CD8-positive, alpha-beta T cell (primary cell): ENCODE measurements at places on chromosomes 7 and 10.

DNA sequence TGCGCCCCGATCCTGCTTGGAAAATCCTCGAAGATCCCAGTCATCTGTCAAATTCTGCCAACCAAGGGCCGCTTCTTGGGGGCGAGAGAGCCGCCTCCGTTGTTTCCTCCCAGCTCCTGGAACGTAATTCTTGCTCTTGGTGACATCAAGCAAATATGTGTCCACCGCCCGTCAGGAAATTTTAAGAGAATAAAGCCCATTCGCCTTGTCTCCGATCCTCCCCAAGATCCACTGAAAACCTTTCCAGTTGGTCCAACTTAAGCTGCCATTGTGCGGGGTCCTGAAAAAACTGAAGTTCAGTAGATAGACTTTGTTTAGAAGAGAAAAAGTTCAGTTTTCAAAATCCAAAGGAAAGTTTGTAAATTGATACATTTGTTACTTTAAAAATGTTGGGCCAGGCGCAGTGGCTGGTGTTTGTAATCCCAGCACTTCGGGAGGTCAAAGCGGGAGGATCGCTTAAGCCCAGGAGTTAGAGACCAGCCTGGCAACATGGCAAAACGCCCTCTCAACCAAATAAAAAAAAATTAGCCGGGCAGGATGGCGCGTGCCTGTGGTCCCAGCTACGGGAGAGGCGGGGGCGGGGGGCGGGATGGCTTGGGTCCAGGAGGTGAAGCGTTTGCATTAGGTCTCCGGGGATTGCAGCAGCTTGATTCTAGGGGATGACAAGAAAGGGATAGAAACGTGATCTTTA is 1.0 kb upstream of the ZNF800 start:
- peak; percentile 24 for DNase-seq

- DNase-seq, result no peak
These were observed 190.6 kb downstream of the HERPUD2 start for GRCh38 chr7:35504365-35504764.

DNA sequence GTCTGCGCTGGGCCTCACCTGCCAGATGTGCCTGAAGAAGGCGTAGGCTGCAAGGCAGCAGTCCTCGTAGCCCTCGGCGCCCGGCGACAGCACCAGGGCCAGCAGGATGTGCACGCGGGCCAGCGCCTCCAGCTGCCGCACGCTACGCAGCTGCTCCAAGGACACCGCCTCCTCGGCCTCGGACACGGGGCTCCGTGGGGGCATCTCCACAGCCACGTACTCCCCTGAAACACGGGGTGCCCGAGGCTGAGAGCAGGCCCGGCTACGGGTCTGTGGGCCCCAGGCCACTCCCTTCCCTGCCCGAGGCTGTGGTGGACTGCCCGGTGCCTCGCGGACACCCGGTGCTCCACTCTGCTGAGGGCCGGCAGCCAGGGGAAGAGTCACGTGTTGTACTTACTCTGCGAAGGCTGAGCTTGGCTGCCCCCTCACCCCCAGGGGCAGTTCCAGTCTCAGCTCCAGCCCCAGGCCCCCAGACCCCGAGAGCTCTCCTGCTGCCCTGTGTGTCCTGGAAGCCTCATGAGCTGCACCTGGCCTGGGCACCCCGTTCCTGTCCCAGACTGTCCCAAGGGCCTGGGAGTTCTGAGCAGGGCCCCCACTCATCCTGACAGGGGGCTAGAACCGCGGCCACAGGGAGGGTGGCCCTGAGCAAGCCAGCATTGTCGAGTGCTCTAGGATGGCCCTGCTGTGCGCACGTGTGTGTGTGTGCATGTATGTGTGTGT is 62.8 kb downstream of the CFAP46 start:
- DNase-seq, result no peak

DNA sequence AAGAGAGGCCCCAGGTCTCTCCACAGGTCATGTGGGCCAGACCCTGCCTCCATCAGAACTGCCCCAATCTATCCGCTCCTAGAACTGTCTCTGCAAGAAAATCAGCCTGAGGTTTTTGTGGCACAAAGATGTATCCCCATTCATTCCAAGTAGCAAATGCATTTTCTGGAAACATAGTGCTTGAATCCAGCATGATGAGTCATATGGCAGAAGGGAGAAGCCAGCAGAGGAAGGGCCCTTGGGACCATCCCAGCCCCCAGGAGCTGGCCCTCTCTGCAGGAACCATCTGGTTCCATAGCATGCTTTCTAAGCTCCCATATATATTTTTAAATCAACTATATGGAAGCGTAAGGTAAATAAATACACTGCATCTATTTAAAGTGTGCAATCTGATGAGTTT is 563.2 kb downstream of the GALNT17 start:
- no peak for DNase-seq

DNA sequence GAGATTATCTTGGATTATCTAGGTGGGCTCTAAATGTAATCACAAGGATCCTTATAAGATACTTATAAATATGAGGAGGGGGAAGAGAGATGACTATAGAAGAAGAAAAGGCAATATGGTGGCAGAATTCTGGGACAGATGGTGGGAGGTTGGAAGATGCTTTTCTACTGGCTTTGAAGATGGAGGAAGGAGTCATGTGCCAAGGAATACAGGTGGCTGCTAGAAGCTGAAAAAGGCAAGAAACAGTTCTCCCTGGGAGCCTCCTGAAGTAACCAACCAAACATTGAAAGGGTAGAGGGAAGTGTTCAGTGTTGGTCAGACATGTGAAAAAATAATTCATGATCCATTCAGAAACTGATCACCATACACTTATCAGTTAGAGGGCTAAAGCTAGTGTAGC is 213.3 kb downstream of the WDR11 start:
- no peak for DNase-seq

- no peak for DNase-seq
These were observed 41.5 kb downstream of the PSPH start for GRCh38 chr7:56009695-56010094.

DNA sequence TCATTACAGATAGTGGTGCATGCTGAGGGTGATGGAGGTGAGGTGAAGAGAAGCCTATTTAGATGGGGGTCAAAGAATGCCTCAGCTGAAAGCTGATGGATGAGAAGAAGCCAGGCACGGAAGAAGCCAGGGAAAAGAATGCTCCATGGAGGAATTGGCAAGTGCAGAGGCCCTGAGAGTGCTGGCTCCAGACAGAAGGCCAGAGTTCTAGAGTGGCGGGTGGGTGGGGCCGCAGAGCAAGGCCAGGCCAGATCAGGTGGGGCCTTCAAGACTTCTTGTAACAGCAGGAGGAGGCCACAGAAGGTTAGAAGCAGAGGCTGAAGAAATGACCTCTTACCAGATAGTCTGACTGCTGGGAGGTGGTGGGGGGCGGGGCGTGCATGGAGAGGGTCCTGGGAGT is 7.3 kb downstream of the EEPD1 start:
- no peak for DNase-seq

DNA sequence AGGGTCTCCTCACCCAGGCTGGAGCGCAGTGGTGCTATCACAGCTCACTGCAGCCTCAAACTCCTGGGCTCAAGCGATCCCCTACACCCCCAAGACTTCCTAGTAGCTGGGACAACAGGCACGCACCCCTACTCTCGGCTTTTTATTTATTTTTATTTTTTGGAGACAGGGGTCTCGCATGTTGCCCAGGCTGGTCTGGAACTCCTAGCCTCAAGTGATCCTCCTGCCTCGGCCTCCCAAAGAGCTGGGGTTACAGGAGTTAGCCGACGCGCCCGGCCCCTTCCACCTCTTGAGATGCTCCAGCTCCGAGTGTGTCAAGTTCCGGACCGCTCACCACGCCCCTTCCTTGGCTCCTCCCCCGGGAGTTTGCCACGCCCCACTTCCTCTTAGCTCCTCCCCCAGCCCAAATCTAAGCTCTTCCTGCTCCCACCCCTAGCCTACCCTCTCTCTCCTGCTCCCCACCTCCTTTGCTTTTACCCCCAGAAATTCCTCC is 6.3 kb downstream of the NAT16 start:
- peak; percentile 31 for DNase-seq

DNA sequence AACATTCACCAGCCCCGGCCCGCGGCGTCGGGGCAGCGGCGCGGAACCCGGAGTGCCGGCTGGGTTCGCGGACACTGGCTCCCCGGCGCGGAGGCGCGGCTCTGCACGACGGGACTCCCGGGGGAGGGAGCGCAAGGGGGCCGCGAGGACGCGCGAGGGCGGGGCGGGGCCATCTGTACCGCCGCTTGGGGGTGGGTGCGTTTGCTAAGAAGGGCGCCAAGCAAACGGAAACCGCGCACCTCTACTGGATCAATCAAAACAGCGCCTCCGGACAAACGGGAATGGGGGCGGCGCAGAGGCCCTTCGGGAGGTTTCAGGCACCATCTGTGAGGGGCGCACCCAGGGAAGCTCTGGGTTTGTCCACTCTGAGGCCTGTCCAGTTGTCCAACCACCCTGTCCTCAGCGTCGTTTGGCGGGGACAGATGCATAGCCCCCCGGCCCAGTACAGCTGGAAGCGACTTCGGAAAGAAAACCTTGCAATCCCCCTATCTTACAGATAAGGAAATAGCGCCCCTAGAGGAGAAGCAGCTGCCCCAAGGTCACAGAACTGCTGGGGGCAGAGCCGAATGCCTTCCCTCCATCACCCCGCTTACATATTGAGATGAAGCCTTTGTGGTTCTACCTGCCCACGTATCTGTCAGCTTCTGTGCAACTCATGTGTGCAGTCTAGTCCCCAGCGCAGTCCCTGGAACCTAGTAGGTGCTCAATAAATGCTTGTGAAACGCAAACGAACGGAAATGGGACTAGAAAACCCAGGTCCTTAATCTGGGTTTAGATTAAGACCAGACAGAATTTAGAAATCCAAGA is 10.7 kb upstream of the SLIT1 start:
- DNase-seq, result peak; percentile 45
